ENCODE measurements at places on chromosomes 3 and 15. TPM values are rescaled to one million over a fixed set of nuclear protein-coding genes. Genes with fewer than 3 reads are reported as not detected.

Gene COL6A5
- not detected for total RNA-seq

Gene CDHR4
- not detected for total RNA-seq

Gene ACP3
- total RNA-seq: not detected

Gene SHF
- 30.5 TPM for total RNA-seq

Gene PIF1
- total RNA-seq: 2.2 TPM

Gene CLDN11
- total RNA-seq: 0.38 TPM

Gene SENP8
- 1.5 TPM for total RNA-seq

Gene GHSR
- total RNA-seq: not detected

Gene CX3CR1
- 0.73 TPM for total RNA-seq

Gene NMD3
- total RNA-seq: 76.0 TPM

Gene GPR176
- 0.13 TPM for total RNA-seq

Gene CPEB1
- 0.52 TPM for total RNA-seq

Gene ABHD17C
- 5.8 TPM for total RNA-seq

Gene PDE8A
- 17.8 TPM for total RNA-seq

Gene SOX2
- not detected for total RNA-seq

Gene ST3GAL6
- total RNA-seq: 0.24 TPM

Gene ATP8B4
- 2.7 TPM for total RNA-seq

Gene ADPRH
- 3.3 TPM for total RNA-seq
